Vagina (tissue), 2 donors: ENCODE measurements at places on chromosomes 7 and 10. TPM values are rescaled to one million over a fixed set of nuclear protein-coding genes. Genes with fewer than 3 reads are reported as not detected.
A peak's percentile ranks its signal among the peaks of the same experiment; 100 is the strongest.

The THAP5 gene
- 14.5 TPM for total RNA-seq

The CALML3 gene
- total RNA-seq, result 50.6 TPM

The NODAL gene
- total RNA-seq, result not detected

The VKORC1L1 gene
- 15.2 TPM for total RNA-seq

The PLAC9 gene
- total RNA-seq, result 61.4 TPM

The CNPY1 gene
- total RNA-seq, result not detected

The SNX13 gene
- total RNA-seq, result 67.3 TPM

The NANOS1 gene
- not detected for total RNA-seq

The SPDYE11 gene
- not detected for total RNA-seq

The STEAP2 gene
- total RNA-seq, result 32.2 TPM

The ADCY1 gene
- total RNA-seq, result 2.5 TPM

The OSBPL3 gene
- 59.2 TPM for total RNA-seq

The C7orf57 gene
- total RNA-seq, result not detected

The PPP1R9A gene
- 1.5 TPM for total RNA-seq

The LIPM gene
- total RNA-seq, result not detected

DNA sequence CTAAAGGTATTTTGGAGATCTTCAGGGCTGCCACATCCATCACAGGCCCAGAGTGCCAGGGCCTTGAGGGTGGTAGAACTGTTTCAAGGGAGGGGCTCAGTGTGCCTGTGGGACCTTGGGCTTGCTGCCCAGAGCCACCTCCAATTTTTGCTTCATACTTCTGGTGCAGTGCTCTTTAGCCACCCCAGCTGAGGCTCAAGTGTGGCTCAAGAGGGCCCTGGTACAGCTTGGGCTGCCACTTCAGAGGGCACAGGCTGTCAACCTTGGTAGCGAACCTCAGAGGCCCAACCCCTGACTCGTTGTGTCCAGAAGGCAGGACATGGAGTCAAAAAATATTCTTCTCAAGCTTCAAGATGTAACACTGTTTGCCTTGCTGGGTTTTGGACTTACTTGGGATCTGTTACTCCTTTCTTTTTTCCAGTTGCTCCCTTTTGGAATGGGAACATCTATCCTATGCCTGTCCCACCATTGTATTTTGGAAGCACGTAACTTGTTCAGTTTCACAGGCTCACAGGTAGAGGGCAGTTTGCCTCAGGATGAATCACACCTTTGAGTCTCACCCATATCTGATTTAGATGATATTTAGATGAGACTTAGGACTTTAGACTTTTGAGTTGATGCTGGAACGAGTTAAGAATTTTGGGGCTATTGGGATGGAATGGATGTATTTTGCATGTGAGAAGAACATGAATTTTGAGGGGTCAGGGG is 224.8 kb downstream of the RPS24 start:
- DNase-seq, result no peak

GRCh38 chr7:150962553-150963399 is 15.3 kb downstream of the KCNH2 start:
- no peak for DNase-seq

- DNase-seq, result no peak
Observed at GRCh38 chr10:96133135-96133534, 3.0 kb downstream of the ZNF518A start.

GRCh38 chr10:125692601-125693523 is 9.9 kb upstream of the TEX36 start:
- no peak for DNase-seq

DNA sequence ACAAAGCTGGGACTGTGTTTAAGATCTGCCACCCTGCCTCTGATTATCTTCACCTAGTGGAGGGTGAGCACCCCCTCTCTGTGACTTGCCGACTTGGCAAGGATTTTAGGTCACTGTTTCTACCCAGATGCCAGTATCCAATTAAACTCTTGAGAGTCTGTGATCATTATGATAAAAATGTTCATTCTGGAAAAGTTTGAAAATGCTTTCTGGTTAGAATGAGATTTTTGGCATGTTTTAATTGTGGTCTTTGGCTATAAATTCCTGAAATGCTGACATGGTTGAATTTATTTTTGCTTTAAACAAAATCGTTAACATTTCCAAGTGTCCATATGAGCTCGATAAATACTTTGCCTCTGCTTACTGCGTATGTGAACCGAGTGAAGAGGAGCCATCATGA is 221.4 kb downstream of the BICC1 start:
- no peak for DNase-seq

- no peak for DNase-seq
Observed at GRCh38 chr10:14151571-14151970, 179.2 kb downstream of the FRMD4A start.

DNA sequence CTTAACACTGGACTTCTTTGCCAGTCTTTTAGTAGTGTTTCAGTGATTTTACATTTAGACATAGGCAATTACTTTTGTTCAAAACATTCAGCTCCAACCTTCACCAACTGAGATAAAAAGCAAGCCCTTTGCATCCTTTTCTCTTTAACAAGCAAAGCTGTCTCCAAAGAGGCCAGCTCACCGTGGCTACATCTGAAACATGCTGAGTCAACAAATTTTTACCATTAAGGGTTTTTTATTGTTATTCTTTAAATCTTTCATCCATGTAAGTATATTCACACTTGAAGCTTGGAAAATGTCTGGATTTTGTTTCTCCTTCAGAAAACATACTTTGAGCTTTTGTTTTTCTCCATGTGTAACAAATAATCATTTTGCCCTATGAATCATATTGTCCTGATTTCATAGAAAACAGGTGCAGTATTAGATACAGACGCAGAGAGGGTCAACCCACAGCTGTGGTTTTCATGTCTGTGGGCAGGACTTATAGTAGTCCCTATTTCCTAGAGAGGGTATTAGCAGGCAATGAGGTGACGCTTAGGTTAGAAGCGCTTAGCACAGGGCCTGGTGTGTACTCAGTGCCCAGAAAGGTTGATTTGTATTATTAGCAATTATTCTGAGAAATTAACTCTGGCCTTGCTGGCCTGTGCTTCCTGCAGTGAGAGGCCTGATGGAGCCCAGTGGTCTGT is 99.5 kb downstream of the MKI67 start:
- no peak for DNase-seq

DNA sequence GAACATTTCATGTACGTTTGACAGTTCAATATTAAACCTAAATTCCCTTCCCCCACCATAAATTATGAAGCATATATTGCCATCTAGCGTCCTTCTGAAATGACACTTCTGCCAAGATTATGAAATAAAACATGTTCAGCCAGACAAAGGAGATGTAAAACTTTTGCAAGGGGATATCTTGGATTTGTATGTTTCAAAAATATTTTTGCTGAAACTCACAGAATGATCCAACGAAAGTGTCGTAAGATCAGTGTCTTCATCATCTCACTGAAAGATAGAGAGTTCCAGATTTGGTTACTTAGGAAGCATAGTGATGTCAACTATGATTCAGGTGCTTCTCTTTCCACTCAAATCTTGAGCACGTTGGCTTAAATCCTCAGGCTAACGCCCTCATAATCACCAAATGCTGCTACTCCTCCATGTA is 904.3 kb downstream of the XPNPEP1 start:
- no peak for DNase-seq

- no peak for DNase-seq
Observed at GRCh38 chr10:35058134-35058533, 32.0 kb downstream of the CUL2 start.

DNA sequence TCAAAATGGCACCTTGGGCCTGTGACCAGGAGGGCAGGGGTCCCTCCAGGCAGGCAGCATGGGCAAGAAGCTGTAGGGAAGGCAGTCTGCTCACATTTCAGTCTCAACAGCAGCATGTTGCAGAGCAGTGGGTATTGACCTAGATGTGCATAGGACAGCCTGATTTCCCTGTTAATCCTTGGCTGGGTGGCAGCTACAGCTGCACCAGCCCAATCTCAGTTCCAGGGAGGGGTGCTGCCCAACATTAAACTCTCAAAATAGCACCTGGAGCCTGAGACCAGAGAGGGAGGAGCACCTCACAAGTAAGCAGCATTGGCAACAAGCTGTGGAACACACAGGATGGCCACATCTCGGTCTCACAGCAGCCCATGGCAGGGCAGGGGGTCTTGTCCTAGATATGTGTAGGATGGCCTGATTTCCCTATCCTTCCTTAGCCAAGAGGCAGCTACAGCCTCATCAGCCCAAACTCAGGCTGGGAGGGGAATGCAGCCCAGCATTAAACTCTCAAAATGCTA is 10.3 kb downstream of the TMEM140 start:
- no peak for DNase-seq

GRCh38 chr10:110548002-110548401 is 19.5 kb upstream of the SMC3 start:
- peak; percentile 65 for DNase-seq

DNA sequence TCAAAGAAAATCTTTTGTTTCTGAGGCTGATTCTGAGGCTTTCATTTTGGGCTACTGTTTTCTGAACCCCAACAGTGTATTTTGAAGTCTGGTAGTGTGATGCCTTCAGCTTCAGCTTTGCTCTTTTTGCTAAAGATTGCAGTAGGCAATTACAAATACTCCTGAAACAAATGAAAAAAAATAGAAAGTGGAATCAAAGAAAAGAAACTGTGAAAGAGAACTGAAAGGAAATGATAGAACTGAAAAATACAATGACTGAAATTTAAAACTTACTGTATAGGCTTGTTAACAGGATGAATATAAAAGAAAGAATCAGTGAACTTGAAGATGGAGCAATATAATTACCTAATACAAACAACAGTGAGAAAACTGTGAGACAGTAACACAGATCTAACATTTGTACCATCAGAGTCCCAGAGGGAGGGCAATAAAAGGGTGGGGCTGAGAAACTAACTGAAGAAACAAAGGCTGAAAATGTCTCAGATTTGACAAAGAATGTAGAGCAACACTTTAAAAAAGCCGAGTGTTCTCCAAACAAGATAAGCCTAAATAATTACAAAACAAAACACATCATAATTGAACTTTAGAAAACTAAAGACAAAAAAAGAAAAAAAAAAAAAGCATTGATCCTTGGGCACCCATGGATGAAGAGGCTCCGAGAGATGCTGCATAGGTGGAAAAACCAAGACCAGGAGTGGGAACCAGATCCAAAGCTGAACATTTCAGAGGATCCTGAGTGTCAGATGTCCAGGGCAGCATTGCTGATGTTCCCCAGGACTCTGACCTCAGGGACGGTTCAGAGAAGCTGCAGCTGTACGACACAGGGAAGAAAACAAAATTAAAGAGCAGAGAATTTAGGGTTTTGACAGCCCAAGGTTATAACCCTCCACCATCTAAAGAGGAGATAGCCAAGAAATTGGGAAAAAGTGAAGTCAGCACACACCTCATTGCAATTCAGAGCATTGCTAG is 223.2 kb upstream of the IGFBP3 start:
- DNase-seq, result no peak

GRCh38 chr7:114989531-114989930 is 67.6 kb downstream of the MDFIC start:
- DNase-seq, result no peak

DNA sequence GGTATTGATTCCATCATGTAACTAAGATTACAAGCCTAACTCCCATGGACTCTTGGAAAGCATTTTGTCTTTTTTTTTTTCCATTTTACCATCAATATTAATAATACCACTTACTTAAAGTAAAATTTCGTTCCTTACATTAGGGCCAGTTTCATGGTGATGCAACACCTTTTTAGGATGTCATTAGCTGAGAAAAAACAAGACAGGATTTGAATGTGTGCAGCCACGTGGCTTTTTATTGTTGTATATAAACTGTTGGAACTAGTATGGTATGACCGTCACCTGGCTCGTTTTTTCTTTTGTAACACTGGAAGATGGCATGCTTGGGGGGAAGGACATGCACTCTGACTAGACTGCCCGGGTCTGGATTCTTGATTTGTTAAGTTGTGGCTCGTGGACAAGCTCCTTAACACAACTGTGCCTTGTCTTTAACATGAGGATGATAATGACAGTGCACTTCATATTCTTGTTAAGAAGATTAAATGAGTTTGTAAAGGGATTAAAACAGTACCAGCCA is 42.1 kb downstream of the ARHGAP21 start:
- no peak for DNase-seq

DNA sequence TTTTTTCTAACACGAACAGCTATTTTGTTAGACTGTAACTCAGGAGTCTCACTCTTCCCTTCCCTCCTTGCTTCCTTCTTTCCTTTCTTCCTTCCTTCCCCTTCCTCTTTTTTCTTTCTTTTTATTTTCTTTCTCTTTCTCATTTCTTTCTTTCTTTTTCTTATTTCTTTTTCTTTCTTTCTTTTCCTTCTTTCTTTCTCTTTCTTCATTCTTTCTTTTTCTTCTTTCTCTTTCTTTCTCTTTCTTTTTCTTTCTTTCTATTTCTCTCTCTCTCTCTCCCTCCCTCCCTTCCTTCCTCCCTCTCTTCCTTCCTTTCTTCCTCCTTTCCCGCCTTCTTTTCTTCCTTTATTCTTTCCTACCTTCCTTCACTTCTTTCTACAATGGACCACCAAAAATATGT is 1443.0 kb upstream of the LRRTM3 start:
- no peak for DNase-seq

GRCh38 chr7:158707610-158708009 is 3.0 kb upstream of the NCAPG2 start:
- no peak for DNase-seq

DNA sequence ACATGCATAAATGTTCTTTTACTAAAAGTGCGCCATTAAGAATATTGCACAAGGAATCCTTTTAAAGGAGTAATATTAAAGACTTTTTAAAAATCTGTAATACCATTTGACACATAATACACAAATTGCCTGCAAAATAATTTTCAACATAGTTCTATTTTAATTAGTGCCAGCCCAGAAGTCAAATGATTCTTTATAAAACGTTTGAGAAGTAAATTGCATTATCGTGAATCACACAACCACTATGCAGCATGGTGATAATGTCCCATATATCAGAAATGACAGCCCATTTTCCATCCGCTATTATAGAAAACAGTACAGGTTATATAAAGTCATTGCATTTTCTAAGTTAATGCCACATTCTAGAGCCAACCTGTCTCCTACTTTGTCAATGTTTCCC is 324.0 kb downstream of the IPMK start:
- no peak for DNase-seq

GRCh38 chr10:87531908-87532622 is 27.4 kb downstream of the MINPP1 start:
- DNase-seq, result no peak
